ENCODE measurements at places on chromosomes 6 and 20.

GRCh38 chr20:37463726-37464494 lies 57.1 kb upstream of the NNAT start:
- no peak for DNase-seq

- DNase-seq: no peak
These were observed 31.0 kb downstream of the ERGIC3 start for GRCh38 chr20:35572838-35573237.

DNA sequence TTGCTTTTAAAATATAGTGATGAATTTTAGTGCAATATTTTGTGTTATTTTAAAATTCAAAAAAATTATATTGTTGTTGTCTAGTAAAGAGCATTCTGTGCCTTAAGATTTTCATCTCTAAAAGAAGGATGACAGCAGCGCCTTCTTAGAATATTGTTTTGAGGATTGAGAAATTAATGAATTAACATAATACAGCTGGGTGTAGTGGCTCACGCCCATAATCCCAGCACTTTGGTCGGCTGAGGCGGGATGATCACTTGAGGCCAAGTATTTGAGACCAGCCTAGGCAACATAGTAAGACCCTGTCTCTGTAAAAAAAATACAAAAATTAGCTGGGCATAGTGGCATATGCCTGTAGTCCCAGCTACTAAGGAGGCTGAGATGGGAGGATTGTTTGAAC lies 6.8 kb downstream of the TIAM2 start:
- no peak for DNase-seq

- no peak for DNase-seq
These were observed 91.7 kb downstream of the NCR2 start for GRCh38 chr6:41426888-41427641.

- no peak for DNase-seq
These were observed 7.0 kb upstream of the APMAP start for GRCh38 chr20:24999568-24999967.

Data from GM13977 (cell line).